Activated T-helper 9 cell treated with anti-CD3 and anti-CD28 coated beads, Interleukin-2, amount 50 U/mL, for 16 hours (primary cell): ENCODE measurements at places on chromosomes 3 and 15.

DNA sequence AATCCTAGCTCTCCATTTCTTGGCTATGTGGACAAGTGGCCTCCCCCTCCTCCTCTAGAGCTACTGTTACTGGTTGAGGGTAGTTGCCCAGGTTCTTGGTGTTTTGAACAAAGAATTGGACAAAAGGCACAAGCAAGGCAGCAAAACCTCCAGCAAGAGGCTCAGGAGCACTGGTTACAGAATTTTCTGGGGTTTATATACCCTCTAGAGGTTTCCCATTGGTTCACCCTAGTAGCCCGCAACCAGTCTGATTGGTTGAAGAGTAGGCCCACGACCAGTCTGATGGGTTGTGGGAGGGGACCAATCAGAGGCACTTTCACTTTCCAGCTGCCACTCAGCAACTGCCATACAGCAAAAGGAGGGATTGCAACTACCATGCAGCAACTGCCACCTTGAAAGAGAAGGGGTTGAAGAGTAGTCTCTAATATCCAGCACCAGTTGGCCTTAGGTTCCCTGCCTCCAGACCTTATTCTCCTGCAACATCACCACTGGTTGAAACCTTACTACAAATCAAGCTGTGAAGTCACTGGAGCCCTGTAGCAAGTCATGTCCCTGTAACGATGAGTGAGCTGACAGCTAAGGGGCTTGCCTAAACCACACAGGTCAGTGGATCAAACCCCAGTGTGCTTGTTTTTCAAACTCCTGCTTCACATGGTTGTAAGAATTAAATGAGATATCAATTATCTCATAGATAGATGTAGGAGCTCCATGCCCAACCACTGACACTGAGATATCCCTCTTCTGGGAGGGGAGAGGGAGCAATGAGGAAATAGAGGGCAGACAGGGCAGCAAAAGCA is 2.9 kb upstream of the C15orf39 start:
- DNase-seq: no peak

GRCh38 chr3:126847061-126847460 is 135.9 kb upstream of the PLXNA1 start:
- no peak for DNase-seq

GRCh38 chr3:12817343-12817710 is 20.8 kb downstream of the CAND2 start:
- no peak for DNase-seq

DNA sequence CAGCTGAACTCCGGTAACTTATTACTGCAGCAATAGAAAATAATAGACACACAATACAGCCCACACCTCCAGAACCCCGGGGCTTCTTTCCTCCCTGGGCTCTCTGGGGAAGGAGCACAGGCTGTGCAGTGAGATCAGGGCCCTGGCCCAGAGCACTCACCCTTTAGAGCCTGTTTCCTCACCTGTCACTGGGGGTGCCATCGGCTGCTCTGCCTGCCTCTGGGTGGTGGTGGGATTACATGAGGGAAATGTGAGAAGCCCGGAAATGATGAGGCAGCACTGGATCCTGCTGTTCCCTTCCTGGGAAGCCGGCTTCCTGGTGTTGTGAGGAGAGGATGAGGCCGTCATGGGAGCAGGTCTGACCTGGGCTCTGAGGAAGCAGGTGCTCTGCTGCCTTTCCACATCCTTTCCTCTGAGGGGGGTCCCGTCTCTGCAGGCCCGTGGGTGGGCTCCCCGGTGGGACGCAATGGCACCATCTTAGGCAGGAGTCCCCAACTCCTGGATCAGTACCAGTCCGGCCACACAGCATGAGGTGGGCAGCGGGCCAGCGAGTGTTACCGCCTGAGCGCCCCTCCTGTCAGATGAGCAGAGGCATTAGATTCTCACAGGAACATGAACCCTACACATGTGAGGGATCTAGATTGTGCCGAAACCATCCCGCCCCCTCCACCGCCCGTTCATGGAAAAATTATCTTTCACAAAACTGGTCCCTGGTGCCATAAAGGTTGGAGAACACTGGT is 220.9 kb upstream of the CTDSPL start:
- DNase-seq: no peak
